Activated effector memory CD4-positive, alpha-beta T cell treated with anti-CD3 and anti-CD28 coated beads, Interleukin-2, amount 50 U/mL, for 16 hours (primary cell): ENCODE measurements at places on chromosomes 6 and 20.

GRCh38 chr6:56716229-56716628, 73.5 kb upstream of the DST start:
- no peak for DNase-seq

DNA sequence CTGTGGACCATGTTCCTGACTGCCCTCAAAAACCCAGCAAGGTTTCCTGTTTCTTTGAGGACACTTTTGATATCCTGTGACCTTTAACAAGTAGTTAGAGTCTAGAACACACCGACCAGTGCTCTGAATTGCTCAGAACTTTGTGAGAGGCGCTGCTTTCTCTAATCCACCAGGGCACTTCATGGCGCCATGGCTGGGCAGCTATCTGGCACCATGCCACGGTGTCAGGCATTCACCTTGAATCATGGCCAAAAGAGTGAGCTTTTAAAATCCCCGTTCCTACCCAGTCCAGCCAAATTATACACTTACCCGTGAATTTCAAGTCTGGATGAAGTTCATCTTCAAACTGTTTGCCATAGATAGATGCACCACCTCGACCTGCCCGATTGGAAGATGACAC, 17.0 kb upstream of the CPNE5 start:
- DNase-seq: no peak

DNA sequence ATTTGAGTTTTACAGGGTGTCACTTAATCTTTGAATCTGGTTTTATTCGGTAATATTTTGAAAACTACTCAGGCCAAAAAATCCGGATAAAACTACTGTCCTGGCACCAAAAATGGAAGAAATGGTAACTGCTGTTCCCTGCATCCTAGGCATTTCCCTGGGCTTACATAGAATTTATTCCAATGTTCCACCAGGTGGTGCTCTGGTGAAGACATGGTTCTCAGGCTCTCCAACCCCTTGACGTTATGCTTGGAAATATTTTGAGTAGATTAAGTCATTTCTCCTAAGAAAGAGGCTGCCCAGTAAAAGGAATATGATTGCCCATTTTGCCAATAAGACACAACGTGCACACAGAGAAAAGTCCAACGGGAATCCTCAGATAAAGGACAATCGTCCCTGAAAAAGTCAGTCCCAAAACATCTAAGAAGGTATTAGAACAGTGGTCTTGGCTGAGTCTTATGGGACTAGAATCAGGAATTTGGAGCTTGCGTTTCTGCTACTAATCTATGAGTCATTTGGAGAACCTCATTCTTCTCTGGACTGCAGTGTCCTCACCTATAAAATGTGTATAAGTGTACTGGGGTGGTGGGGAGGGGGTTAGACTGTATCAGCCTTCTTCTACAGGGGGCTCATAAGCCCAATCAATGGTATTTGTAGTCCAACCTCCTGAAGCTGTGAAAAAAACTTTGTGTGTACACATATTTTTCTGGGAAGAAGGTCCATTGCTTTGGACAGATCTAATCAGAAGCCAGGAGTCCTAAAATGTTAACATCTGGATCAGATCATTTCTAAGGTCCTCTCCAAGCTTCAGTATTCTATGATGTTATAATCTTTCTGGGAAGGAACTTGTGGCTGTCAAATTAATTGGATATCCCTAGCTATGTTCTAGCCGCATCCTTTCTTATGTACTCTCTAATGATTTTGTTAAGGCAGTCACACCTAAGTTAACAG, 131.0 kb upstream of the BMP2 start:
- no peak for DNase-seq

DNA sequence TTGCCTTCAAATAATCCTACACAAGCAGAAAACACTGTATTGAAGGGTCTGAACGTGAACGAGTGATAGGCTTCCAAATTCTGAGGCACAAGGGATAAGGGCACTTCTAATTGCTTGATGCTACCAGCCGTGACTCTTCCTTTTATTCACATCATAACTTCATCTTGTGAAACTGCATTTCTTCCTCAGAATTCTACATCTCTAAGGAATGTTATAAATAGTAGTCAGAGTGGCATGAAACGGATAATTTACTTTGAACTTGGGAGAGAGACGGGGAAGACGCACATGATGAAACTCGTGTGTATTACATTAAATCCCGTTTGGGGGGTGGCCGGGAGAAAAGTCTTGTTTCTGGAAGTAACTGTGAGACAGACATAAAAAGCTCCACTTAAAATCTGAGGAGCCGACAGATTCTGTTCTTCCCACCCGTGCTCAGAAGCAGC, 754 bp downstream of the HDDC2 start:
- DNase-seq: no peak

- DNase-seq: no peak
Measured at GRCh38 chr6:45112711-45113110, 215.4 kb upstream of the RUNX2 start.

DNA sequence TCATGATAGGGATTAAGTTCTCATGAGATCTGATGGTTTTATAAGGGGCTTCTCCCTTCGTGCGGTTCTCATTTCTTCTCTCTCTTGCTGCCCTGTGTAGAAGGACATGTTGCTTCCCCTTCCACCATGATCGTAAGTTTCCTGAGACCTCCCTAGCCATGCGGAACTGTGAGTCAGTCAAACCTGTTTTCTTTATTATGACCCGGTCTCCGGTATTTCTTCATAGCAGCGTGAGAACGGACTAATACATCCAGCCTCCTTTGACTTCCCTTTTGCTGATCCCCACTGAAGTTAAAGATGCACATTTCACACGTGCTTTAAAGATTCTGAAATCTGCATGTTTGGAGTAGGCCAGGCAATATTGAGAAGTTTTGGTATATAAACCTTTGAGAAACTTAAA, 543.1 kb downstream of the PRKN start:
- DNase-seq: no peak

DNA sequence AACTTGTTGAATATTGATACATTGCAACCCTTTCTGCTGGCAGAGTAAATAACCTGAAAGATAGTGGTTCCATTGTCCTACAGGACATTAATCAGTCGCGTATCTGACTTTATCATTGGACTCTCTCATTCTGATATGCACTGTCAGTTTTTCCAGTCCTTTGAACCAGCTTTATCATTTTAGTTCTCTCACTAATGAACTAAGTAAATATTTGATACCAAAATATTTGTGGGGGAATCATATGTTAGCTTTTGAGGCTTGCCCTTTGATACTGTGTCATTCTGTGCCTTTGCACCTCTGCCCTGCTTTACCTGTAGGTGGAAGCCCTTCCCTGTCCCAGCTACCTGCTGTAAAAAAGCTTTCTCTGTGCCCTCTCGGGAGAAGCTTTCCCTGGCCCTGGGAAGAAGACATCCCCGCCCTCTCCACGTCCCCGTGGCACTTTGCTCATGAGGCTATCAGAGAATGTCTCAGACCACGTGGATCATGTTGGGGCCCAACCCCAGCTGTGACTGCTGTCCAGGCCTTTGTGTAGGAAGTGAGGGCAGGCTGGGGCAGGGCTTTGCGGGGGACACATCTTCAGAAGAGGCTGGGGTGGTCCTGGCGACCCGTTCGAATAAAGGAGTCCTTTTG, 117.8 kb upstream of the NXT1 start:
- DNase-seq: no peak

- DNase-seq: no peak
Measured at GRCh38 chr20:13251106-13251903, 30.2 kb downstream of the ISM1 start.

- DNase-seq: peak; percentile 84
Measured at GRCh38 chr6:144150710-144151657, 667 bp downstream of the STX11 start.

GRCh38 chr6:133964052-133964451, 11.0 kb downstream of the TBPL1 start:
- DNase-seq: no peak

DNA sequence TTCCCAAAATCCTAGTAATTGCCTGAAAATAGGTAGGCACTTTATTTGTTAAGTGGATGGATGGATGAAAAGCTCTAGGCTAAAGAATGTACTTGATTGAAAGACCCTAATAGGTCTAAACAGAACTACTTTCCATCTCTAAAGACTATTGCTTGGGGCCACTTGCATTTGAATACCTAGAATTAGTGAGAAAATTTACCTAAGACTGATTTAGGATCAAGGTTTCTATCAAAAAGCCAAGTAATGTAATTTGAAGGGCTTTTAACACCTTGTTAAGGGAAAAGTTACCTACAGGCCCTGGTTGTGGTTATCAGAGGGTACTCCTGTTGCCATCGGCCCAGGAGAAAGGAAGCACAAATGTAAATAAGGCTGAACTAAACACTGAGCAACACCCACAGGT, 580.7 kb downstream of the LMBRD1 start:
- no peak for DNase-seq

DNA sequence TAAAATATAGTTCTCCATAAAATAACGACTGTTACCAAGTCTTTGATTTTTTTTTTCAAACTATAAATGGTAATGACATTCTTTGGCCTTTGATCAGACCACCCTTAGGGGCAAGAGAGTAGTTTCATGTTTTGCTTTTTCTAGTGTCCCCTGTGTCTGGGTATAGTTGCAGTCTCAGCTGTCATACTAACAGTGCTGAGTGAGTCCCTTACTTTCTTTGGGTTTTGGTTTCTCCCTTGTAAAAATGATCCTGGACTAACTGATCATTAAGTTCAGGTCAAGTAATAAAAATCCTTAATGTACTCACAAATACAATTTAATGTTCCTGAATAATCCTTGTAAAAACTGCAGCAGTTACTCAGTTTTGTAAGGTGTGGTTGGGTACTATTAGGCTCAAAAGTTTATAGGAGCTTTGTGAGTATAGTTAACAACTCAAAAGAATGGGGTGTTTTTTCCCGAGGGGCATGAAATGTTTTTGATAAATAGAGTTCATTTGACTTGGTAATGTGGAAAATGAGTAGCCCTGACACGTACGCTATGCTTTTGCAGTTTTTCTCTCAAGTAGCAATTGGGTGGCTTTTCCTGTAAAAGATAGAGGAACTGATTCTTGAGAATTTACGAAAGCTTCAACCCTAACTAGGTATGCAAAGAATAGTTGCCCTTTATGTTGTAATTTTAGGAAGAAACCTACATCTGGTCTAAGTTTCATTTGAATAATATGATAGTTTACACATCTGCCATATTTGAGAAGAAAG, 6.2 kb downstream of the PTPN1 start:
- no peak for DNase-seq

GRCh38 chr20:38218566-38218885, 42.0 kb downstream of the KIAA1755 start:
- no peak for DNase-seq

DNA sequence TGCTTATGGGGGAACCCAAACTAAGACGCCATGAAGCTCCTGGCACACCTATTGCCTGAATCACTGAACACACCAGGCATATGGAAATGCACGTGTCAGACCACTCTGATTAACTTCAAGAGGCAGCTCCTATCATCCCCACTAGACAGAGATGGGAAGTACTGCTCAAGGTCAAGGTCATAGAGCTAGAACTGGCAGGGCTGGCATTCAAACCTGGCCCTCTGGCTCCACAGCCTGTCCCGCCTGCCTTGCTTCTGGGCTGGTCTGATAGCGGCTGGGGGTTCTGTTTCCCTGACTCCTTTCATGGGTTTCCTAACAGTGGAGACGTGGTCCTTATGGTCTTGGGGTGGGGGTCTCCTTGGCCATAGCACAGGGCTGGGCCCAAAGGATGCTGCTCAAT, 22.6 kb upstream of the DSN1 start:
- no peak for DNase-seq

GRCh38 chr6:6701864-6702263, 113.3 kb downstream of the LY86 start:
- DNase-seq: no peak

DNA sequence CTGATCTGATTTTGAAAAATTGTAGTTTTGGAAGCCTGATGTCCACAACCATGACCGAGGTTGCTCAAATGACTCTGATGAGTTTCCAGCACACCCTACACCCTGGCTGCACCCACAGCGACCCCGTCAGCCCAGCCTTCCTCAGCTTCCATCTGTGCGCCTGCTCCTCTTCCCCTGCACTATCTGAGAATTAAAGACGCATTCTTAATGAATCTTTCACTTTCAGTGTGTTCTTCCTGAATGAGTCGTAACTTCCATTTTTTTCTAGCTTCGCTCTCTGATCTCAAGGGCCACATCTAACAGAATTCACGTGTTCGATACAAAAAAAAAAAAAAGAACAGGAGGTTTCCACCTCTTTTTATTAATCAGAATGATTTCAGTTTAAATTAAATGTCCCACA, 21.3 kb upstream of the RREB1 start:
- peak; percentile 72 for DNase-seq

GRCh38 chr6:80145509-80145908, 39.0 kb downstream of the BCKDHB start:
- no peak for DNase-seq

GRCh38 chr6:64737418-64737817, 969.6 kb downstream of the EYS start:
- no peak for DNase-seq

DNA sequence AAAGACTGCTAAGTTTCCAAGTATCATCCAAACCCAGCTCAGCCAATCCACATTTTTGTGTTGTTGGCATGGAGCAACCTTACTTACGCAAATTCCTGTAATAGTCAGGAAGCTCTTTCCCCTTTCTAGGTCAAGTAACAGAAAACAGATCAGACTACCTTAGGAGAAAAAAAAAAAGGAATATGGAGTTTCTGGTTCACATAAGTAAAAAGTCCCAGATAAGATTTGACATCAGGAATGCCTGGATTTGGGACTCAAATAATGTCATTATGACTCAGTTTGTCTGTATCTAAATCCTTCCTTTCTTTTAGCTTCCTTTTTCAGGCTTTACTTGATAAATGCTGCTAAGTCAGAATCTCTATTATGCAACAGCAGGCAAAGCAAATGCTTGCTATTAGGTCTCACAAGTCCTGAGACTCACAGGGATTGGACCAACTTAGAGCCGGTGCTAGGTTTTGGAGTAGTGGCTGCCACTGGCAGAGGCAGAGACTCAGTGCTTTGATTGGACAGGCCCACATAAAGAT, 44.5 kb downstream of the NCOA7 start:
- no peak for DNase-seq

- DNase-seq: no peak
Measured at GRCh38 chr6:11848346-11848651, 69.7 kb upstream of the ADTRP start.

GRCh38 chr6:135870722-135871121, 19.2 kb downstream of the PDE7B start:
- DNase-seq: no peak

- DNase-seq: no peak
Measured at GRCh38 chr6:123564361-123564760, 72.4 kb downstream of the TRDN start.

DNA sequence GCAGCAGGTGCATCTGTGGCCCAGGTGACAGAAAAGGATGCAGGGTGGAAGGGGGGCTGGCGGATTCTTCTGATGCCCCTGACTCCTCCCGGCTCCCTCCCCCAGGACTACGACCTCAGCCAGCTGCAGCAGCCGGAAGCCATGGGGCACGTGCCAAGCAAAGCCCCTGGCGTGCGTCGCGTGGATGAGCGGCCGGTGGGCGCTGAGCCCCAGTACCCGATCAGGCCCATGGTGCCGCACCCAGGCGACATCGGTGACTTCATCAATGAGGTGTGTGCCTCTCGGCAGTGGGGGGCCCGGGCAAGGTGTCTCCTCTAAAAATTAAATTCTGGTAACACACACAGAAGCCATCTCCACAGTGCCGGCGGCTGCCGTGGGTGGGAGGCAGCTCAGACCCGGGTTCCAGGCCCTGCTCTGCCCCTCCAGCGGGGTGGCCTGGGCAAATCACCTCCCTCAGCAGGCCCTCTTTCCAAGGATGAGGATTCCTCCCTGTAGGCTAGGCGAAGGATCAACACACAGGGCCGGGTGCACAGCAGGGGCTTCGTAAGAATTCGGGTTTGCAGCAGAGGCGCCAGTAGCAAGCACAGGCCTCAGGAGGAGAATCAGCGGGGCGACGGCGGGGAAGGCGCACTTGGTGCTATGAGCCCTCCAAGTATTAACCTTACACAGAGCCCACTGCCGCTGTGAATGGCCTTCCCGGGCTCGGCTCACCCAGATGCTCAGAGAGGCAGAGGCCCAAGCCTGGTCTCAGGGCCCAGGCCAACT, 131.5 kb downstream of the TAF4 start:
- peak; percentile 56 for DNase-seq
